ENCODE measurements at places on chromosomes 2 and 18.

DNA sequence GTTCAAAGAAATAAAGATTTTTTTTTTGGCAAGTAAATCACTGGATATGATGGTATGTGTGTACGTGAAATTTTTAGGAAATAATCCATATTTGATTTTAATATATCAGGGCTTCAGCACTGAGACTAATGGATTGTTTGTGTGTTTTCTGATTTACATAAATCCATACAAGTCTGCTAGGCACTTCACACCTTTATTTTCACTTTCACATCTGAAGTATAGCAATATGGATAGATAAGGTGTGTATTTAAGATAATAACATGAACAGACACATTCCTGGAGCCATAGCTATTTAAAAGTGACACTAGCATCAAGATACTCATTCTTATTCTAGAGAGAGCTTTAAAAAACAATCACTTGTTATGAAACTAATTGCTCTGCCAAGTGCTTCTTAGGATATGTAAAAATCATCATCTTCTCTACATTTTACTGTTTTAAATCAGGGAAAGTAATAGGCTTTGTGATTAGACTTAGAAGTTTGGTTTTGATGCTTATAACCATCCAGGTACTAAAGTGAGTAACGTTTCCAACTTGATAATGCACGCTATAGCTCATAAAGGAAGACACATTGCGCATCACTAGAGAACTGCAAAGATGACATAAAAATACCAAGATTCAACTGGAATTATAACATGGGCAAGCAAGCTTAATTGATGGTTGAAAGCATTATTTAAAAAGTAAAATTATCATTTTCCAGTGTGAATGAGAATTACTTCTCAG, 208.9 kb downstream of the ZEB2 start:
- no peak for DNase-seq

DNA sequence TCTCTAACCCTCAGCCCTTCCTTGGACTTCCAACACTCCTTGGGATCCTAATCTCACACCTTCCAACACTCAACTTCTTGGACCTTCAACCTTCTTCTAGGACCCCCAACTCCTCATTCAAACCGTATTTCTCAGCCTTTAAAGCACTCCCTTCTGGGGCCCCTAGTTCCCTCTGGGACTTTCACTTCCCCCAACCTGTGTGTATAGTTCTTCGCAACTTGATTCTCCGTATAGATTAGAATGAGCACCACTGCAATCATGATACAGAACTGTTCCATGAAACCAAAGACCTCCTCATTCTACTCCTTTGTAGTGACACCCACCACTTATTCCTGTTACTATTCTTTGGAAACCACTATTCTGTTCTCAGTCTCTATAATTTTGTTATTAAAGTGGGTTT, 62.0 kb upstream of the NFU1 start:
- no peak for DNase-seq

- DNase-seq = no peak
Measured at GRCh38 chr2:26654061-26654340, 12.8 kb upstream of the CIB4 start.

DNA sequence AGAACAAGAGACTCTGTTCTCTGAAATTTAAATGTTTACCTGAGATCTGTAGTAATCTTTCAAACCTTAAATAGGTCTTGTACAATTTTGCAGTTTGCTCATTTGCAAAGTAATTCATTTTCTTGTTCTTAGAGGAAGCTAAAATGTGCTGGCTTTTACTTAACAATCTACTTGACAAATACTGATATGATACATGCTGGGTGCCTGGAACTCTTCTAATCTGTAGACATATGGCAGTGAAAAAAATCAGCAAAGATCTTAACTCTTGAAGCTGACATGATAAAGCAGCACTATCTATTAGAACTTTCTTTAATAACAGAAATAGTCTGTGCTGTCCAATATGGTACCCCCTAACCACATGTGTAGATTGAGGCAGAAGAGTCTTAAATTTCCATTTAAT, 1352.8 kb upstream of the SLC39A10 start:
- DNase-seq = no peak

DNA sequence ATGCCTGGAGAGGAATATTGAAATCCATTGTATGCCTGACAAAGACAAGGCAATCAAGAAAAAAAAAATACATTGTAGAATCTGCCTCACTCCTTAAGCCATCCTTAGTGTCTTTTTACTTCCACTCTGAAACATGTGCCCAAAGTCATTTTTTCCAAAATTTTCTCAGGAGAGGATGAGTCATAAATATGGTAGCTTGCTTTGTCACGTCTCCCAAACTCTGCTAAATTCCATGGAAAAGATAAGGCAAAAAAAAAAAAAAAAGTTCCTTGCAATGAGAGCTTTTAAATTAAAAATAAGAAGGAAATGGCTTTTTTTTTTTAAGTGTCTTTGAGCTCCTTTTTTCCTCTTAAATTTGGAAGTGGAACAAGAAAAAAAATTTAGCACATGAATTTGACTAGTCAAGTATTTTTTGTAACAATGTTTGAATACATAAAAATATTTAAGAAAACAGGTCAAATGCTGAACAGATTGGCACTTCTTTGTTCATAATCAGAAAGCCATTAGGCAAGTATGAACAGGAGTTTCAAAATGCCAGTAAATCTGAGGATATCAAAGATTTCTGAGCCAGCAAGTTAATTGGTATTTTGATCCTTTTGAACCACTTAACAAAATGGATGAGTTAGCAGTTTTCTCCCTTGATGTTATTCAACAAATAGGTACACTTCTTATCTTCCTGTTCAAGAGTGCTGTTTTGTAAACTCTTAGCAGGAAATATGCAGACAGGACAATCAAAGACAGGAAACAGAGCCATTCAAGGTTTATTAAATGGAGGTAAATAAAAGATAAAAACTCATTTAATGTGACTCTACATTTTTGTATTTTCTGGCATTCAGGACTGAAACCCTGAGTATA, 247.3 kb upstream of the SP5 start:
- DNase-seq = no peak
